Hypothalamus (tissue), 51 donors: ENCODE measurements at places on chromosomes 6 and 20.

- no peak for DNase-seq
These were observed 88.7 kb upstream of the NAA20 start for GRCh38 chr20:19928328-19929011.

- DNase-seq = no peak
These were observed 112.3 kb upstream of the MARCKS start for GRCh38 chr6:113744861-113745260.

DNA sequence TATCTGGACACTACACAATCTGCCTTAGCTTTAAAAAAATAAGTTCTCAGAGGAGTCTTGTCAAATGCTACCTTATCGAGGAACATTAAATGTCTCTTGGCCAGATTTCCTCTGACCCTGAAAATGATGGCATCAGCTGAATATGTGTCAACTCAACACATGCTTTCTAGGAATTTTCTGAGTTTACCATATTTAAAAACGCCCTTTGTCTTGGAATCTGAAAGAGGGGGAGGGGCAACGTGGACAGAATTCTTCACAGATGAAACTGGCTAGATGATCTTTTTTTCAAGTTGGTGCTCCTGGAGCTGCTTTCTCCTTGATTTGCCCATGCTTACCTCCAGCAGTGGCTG, 5.1 kb downstream of the SOX4 start:
- DNase-seq = no peak

DNA sequence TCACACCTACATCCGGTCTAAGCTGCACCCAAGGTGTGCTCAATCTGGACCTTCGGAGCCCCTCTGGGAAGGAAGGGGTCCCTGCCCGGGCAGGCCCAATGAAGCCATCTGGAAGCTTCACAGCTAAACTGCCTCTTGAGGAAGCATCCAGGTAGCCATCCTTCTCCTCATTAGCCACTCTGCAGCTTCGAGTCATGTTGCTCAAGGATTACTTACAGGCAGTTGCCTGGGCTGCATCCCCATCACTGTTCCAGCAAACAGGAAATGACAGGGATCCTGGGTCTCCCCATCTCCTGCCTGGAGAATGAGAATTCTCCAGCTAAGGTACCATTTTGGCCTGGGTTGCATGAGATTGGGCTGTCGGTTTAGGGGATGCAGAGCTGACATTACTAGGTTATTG, 91.7 kb downstream of the ERMARD start:
- no peak for DNase-seq

GRCh38 chr6:84652356-84653026, 111.9 kb downstream of the TBX18 start:
- DNase-seq = no peak

DNA sequence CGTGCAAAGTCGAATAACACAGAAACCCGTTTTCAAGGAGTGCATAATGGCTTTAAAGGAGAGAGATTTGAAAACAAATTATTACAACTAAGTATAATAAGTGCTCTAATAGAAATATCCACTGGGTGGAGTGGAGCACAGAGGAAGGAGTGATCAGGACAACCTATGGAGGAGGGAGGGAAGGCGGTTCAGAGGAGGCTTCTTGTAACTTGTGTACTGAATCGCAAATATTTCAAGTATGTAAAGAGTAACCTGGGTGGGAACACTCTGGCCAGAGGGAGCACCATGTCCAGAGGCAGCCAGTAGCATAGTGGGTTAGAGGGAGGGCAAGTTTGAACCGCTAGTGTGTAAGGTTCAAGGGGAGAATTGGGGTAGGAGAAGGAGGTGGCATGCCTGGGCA, 21.6 kb upstream of the TNFAIP3 start:
- DNase-seq = no peak

GRCh38 chr6:44009425-44010321, 117.6 kb downstream of the MRPL14 start:
- DNase-seq = no peak

DNA sequence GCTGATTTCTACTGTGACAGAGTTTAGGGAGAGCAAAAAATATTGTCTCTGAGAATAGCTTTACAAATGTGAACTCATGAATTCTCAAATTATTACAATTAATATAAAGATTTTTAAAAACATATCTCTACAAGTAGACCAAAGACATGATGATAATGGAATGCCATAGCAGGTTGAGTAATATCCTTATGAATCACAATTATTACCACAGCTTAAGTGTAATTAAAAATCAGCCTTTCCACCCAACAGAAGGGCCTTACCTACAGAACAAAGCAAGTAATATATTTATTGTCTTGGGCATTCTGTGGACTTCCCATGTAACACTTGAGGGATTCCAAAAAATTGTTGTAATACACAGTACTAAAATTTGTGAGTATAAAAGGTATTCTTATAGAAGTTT, 1099.6 kb upstream of the GJE1 start:
- no peak for DNase-seq

DNA sequence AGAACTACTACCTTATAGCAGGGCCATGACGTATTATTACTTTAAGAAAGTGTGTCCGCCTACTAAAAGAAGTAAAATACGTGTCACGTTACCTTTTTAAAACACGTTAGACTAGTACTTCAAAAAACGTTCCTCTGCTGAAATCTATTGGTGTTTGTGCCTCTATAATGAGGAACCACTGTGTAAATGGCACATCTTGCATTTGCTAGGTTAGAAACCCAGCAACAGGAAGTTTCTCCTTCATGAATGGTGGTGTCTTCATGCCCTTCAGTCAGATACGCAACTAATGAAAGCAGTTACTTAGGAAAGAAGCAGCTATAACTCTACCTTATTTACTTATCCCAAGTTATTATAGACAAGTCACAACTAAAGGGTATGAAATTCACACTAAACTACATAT, 343.5 kb downstream of the RNGTT start:
- DNase-seq = no peak

DNA sequence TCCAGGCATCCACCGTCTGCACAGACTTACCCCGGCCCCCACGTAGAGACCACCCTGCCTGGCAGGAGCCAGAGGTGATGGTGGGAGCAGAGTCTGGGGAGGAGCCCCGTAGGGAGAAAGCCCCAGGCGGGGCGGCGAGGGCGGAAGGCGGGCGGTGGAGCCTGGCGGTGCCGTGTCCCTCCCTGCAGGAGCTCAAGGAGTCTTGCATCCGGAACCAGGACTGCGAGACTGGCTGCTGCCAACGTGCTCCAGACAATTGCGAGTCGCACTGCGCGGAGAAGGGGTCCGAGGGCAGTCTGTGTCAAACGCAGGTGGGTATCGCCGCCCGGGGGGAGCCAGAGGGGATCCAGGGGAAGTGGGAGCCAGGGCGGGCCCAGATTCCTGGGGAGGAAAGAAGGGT, 6.0 kb downstream of the CLPSL1 start:
- no peak for DNase-seq

- no peak for DNase-seq
These were observed 172.1 kb downstream of the CDKAL1 start for GRCh38 chr6:20706238-20706938.

DNA sequence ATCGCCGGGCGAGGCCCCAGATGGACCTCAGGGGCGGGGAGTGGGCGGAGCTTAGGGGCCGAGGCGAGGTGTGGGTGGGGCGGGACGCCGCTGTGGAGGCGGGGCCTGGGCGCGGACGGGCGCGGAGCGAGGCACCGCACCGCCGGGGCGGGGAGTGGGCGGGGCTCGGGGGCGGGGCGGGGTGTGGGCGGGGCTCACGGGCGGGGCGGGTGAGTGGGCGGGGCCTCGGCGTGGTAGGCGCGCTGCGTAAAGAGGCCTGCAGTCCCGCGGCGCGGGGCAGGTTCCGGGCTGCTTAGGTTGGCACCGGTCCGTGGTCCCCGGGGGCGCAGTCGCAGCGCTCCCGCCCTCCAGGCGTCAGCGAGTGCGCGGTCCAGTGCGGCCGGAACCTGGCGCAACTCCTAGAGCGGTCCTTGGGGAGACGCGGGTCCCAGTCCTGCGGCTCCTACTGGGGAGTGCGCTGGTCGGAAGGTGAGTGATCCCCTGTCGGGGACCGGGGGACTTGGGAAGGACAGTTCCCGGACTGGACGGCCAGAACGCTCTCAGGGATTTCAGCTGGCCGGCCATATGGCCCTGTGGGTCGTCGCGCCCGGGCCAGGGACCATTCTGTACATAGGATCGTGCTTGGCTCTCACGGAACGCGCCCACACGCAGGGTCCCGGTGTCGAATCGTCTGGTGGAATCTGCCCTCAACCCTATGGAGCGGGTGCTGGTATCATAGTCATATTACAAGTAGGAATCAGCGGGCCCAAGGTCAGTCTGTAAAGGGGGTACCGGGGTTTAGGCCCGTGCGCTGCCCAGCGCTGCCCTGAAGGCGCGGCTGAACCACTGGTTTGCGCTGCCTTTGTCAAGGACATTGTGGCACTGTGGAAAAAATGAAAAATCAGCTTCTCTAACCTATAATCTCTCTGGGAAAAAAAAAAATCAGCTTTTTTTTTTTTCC, at the start of gene NQO2:
Gene NQO2, plus strand, starts transcription at position 277 of the 940 bp plus-strand sequence. CDS start 6,659 bp downstream, outside the sequence.
- DNase-seq = peak; percentile 81

DNA sequence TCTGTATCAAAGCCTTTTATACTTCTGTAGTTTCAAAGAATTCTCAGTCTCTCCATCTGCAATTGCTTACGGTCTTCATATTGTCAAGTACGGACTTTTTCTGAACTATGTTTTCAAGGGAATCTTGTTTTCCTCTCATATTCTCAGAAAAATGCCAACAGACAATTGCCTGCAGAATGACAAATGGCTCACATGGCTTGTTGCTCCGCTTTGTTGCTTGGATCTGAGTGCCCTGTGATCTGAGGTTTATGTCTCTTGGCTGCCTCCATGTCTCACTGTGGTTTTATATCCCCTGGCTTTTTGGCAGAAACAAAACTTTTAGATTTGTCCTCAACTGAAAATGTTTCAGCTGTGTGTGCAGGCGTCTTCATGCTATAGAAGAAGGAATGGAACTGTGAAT, 285.4 kb upstream of the CHD6 start:
- no peak for DNase-seq

DNA sequence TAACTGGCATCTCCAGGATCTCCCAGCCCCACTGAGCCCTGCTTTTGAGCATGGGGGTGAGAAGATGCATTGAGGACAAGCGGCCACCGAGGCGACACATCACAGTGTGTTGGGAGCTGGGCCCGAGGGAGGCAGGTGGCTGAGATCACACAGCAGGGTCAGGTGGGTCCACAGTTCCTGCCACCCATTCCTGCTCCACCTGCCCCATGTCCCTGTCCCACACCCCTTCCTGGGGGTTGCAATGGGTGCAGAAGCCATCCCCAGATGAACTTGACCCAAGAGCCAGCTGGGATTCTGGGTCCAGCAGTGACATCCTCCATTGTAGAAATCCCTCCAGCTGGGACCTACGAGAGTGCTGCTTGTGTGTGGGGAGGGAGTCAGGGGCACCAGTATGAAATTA, 1.0 kb downstream of the TGM2 start:
- no peak for DNase-seq

- no peak for DNase-seq
These were observed 14.8 kb upstream of the CHMP4B start for GRCh38 chr20:33796263-33796906.

DNA sequence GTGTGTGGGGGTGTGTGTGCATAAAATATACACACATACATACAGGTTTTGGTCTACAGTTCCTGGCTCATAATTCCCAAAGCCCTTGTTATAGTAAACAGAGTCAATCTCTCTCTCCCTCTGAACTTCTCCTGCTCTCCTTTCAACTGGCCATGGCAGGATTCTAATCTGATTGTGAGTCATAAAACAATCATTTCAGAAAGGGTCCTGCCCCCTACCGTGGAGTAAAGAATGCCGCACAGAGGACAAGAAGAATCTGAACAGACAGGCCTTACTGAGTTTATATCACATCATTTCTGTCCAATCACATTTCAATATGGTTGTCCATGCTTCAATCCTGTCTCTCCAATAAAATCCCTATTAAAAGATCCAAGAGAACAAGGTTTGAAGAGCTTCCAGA, 416.9 kb downstream of the FRK start:
- DNase-seq = no peak

GRCh38 chr20:56636716-56637115, 7.6 kb downstream of the TFAP2C start:
- no peak for DNase-seq

GRCh38 chr6:53326372-53327016, 22.3 kb downstream of the ELOVL5 start:
- no peak for DNase-seq

GRCh38 chr6:105746509-105746908, 339.6 kb upstream of the PRDM1 start:
- no peak for DNase-seq

DNA sequence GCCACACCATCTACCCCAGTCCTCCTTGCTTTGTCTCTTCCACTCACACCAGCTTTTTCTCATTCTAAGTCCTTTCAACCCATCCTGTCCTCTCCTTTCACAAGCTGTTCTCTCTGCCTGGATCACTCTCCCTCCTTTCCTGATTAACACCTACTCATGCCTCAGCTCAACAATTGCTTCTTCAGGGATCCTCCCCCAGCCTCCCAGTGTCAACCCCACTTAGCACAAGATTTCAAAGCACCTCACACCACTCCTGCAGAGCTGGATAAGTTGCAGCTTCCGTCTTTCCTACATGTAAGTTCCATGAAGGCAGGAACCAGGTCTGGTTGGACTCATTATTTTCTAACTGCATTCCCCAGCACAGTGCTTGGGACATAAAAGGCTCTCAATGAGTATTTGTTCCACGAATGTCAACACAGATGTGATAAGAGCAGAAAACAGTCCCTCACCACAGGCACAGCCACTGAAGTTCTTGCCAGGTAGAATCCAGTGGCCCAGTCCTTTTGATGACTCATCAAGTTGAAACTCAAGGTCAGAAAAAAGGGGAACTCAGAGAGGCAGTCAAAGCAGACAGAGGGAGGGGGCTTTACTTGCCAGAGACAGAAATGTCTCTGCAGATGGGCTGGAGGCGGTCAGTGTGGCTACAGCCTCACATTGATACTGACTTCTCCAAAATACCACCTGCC, 193.4 kb upstream of the PRDM1 start:
- no peak for DNase-seq

DNA sequence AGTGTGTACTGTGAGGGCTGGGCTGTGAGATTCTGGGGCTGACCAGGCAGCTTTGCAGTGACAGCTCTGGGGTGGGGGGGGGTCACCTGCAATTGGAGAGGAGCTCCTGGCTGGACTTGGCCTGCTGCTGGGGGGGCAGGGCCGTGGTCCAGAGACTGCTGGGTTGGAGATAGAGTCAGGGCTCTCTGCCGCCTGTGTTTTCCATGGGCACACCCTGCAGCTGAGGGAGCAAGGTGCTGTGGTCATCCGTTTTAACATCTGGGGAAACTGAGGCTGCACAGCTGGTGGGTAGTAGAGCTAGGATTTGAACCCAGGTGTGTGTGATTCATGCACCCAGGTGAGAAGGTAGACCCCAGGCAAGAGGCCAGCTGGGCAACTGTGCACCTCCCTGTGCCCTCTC, 7.3 kb downstream of the DLGAP4 start:
- DNase-seq = no peak

- no peak for DNase-seq
These were observed 48.6 kb downstream of the TOMM6 start for GRCh38 chr6:41836022-41836659.

- DNase-seq = no peak
These were observed 155.8 kb downstream of the RNGTT start for GRCh38 chr6:88807622-88808021.

DNA sequence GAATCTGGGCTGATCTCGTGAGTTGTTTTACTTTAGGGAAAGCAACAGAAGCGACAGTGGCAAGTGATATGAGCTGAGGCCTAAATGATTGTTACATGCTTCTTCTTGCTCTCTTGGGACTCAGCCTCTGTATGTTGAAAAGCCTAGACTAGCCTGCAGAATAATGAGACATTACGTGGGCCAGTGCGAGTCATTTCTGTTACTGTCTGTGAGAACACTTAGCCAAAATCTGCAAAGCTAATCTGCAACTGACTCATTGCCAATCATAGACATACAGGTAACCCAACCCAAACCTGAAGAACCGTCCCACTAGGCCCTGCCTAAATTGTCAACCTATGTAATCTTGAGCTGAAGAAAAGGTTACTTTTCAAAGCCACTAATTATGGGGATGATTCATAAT, 77.4 kb upstream of the F13A1 start:
- DNase-seq = no peak
